ENCODE measurements at places on chromosomes 3 and 15.

- DNase-seq, result no peak
Measured at GRCh38 chr3:157063469-157063868, 96.5 kb downstream of the CCNL1 start.

- DNase-seq, result no peak
Measured at GRCh38 chr3:43094851-43095250, 11.0 kb downstream of the POMGNT2 start.

DNA sequence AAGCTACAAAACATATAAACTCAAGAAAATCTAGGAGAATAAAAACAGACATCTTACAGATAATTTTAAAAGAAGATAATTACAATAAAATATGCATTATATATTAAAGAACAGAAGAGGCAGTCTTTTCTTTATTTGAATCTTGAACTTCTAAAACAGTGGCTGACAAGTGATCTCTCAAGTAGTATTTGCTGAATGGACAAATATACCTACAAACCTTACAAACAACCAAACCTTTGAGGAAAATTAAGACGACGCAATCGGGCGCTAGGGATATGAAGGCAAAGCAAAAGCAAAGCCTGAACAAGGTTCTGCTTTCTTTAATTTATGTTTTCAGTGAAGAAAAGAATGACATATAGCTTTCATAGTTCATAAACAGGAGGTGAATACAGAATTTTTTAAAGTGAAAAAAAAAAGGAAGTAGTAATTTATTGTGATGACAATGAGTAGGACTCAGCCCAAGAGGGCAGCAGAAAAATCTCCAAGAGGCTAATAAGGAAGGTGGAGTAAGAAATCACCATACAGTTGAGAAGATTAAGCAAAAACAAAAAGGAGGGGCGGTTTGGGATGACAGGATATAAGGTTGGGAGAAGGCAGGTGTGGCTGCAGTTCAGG, 347.8 kb downstream of the TBC1D5 start:
- DNase-seq, result no peak

DNA sequence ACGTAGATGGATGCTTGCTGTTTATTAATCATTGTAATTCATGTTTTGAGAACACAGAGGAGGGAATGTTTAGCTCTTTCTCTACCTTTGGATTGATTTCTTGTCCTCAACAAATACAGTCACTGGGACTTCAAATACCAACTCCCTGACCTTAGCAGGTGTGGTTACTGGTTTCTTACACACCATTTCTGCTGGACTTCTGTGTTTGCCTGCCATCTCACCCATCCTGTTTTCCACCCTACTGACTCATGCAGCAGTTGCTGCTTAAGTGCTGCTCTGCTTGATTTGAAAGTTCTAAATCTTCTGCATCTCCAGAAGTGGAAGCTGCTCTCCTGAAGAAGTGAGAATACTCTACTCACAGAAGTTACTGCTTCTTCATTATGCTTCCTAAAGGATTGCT, 170.3 kb downstream of the ZPLD1 start:
- DNase-seq, result no peak

DNA sequence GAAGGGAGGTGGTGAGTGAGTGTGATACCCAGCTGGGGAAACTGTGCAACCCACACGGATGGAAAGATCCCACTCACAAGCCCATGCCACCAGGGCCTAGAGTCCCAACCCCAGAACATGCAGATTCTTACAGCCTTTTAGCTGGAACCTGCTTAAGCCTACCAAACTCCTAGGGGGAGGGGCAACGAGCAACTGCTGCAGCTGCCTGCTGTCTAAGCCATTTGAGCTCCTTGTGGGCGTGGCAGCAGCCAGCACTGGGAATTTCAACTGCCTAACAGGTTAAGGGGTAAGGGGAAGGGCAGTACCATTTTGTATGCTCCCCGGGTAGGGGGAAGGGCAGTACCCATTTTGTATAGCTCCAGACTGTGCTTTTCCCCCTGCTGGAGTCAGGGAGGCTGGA, 673.2 kb upstream of the BCHE start:
- DNase-seq, result no peak

DNA sequence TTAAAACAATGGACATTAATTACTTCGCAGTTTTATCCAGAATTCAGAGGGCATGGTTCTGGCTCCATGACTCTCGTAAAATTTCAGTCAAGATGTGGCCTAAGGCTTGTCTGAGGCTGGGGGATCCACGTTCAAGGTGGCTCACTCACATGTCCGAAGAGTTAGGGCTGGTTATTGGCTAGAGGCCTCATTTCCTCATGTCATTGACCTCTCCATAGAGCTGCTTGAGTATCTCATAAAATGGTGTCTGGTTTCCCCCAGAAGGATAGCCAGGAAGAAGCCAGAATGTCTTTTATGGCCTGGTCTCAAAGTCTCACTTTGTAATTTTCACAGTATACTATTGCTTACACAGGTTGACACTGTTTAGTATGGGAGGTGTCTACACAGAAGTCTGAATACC, 67.3 kb upstream of the DCBLD2 start:
- DNase-seq, result no peak

DNA sequence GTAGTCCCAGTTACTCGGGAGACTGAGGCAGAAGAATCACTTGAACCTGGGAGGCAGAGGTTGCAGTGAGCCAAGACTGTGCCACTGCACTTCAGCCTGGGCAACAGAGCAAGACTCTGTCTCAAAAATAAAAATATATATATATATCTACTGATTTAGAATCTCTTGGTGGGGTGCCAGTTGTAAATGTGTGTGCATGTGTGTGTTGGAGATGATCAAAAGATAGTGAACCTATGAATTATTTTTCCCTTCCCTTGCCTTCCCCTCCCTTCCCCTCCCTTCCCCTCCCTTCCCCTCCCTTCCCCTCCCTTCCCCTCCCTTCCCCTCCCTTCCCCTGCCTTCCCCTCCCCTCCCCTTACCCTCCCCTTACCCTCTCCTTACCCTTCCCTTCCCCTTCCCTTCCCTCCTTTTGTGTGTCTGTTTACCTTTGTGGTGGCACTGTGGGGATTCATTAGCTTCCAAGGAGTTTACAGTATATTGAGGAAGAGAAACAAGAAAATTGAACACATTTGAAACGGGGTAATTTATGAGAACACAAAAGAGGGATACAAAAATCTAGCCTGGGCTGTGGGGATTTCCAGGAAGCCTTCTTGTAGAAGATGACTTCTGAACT, 281.5 kb upstream of the DPPA4 start:
- DNase-seq, result no peak

DNA sequence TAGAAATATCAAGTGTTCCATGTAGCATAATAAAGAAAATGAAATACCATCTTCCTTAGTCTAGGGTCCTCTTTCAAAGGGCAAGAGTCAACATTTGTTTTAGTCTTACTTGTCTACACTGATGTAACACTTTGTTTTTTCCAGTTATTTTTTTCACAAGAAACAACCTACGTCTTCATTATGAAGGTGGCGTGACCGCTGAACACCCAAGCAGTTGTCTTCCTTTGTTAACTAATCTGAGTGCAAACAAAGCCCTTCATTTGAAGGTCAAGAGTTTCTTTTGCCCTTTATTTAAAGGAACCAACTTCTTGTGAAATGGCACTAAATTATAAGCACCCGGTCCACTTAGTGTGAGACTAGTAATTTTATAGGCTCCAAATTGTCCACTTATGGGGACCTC, 73.2 kb downstream of the CD47 start:
- no peak for DNase-seq

DNA sequence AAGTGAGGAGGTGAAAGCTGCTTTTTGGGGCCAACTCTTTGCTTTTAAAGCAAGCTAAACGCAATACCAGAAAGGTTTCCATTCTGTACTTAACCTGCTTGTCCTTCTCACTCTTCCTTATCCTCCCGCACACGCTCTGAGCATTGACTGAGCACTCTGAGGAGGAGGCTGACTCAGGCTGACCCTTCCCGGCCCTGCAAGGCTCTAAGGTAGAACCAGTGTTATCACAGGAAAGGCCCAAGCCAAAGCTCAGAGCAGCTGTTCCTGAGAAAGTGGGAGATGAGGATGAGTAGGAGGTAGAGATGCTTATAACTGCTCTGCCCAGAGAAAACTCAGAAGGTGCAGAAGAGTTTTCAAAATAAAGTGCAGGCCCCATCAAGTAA, 2.3 kb downstream of the B3GNT5 start:
- DNase-seq, result no peak

DNA sequence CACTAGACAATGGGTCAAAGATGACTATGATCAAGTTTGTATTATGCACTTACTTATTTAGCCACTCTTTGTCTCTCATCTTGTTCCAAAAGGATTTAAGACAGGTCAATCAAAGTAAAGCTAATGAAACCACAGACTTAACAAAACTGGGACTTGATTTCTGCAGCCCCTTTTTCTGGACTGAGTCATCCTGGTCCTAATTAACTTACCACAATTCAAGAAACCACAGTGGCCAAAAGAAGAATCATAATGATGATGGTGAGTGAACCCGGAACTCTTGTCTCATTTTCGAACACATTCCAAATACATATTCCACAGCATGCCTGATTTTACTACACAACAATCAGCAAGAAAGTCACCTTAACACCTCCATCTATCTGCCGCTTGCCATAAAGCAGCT, 1333.0 kb downstream of the ROBO1 start:
- no peak for DNase-seq

DNA sequence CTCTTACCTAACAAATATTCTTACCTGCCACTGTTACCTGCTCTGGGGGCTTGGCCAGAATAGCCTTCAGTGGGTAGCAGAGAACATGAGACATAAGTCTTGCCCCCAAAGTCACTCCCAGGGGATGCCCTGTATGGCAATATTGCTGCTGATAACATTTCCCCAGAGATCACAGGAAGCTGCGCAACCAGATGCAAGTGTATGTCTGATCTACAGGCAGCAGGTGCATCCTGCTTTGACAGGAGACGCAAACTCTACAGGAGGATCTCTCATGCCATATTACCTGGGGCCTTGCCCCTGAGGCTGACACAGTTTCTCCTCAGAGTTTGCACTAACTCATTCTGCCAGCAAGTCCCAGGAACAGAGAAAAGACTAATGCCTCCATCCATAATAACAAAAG, 174.4 kb upstream of the LPP start:
- peak; percentile 62 for DNase-seq

- no peak for DNase-seq
Measured at GRCh38 chr3:28916713-28917499, 364.0 kb upstream of the RBMS3 start.

GRCh38 chr3:71879089-71879488, 94.1 kb upstream of the PROK2 start:
- DNase-seq, result no peak

- no peak for DNase-seq
Measured at GRCh38 chr3:178297740-178298139, 238.5 kb upstream of the KCNMB2 start.

- DNase-seq, result no peak
Measured at GRCh38 chr3:142992323-142992722, 9.0 kb upstream of the U2SURP start.

DNA sequence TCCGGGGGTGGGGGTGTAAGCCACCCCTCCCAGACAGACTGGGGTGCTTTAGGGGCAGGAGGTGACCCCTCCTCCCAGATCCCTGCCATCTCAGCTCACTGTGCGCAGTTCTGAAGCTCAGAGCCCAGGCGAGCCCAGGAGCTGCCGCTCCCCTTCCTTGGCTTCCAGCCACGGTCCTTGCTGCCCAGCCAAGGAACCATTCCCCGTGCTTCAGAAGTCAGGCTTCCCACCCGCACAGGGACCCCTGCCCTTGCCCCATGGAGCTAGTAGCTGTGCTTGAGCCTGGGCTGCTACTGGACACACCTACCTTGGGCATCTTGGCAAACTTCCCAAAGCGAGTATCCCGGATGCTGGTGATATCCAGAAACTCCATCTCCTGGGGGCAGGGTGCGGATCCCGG, 4.8 kb downstream of the PLCB2 start:
- no peak for DNase-seq

- DNase-seq, result no peak
Measured at GRCh38 chr3:129416415-129416814, 12.0 kb downstream of the EFCAB12 start.

GRCh38 chr15:34376856-34377255, 9.9 kb upstream of the LPCAT4 start:
- no peak for DNase-seq

- DNase-seq, result no peak
Measured at GRCh38 chr15:65027593-65027992, 1.8 kb downstream of the MTFMT start.

- no peak for DNase-seq
Measured at GRCh38 chr15:29382862-29383261, 113.2 kb upstream of the NSMCE3 start.

DNA sequence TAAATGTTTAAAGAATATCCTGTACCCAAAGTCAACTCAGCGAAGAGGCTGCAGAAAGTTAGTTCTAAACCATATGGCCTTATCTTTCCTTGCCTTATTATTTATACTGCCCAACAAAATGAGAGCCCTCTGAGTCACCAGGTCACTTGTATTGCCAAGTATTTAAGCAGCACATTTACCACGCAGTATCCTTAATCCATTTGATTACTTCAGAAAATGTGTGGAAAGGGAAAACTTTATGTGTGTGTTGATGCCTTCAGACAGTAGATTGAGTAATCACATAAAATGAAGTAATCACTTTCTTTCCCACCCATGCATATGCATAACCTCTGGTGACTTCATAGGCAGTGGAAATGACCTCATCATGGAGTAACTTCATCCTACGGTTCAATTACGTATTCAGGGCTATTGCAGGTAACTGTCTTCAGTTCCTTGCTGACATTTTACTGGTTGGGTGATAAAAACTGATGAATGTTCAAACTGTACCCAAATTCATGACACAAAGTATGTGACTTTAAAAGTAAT, 7.5 kb upstream of the CADPS start:
- DNase-seq, result no peak

DNA sequence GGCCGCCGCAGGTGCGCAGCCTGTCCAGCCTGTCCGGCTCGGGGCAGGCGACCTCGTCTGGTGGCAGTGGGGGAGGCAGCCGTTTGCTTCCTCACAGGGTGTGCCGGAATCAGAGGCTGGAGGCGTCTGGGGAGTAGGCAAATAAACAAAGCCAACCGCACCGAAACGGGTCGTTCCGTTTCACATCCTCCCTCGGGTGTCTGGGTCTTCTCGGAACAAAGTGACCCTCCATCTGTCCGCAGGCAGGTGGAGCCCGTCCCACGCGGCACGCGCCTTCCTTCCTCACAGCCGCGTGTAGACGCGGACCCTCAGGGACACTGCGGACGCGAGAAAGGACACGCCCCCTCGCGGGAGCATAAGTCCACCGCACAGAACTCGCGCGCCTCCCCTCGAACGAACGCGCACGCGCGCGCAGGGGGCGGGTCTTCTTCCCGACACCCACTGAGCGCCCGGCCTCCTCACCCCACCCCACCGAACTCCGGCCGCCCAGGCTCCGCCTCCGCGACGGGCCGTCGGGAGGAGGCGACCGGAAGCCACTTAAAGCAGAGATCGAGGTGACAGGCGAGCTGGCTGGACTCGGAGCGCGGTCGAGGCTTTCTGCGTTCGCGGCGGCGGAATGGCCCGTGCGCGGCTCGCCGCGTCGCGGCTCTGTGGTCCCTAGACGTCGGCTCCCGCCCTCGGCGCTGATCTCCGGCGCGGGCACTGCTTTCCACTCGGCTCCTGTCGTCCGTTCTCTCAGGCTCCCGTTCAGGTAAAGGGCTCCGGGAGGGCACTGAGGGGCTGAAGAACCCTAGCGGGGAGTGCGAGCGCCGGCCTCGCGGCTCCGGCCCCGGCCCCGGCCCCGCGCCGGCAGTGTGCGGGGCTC, at the start of gene TIPARP:
Gene TIPARP (plus strand): TSS at position 545 of the 865 bp plus-strand sequence. CDS start 3,108 bp downstream, outside the sequence.
- DNase-seq, result peak; percentile 99

GRCh38 chr15:50358845-50359244, 3.8 kb upstream of the GABPB1 start:
- no peak for DNase-seq

GRCh38 chr3:9192248-9193025, 57.0 kb downstream of the SRGAP3 start:
- DNase-seq, result no peak

Data from memory B cell (primary cell).